ENCODE measurements at places on chromosomes 1 and 21.
A peak's percentile ranks its signal among the peaks of the same experiment; 100 is the strongest.

- DNase-seq = no peak
These were observed 35.2 kb downstream of the SLC45A1 start for GRCh38 chr1:8352886-8353785.

DNA sequence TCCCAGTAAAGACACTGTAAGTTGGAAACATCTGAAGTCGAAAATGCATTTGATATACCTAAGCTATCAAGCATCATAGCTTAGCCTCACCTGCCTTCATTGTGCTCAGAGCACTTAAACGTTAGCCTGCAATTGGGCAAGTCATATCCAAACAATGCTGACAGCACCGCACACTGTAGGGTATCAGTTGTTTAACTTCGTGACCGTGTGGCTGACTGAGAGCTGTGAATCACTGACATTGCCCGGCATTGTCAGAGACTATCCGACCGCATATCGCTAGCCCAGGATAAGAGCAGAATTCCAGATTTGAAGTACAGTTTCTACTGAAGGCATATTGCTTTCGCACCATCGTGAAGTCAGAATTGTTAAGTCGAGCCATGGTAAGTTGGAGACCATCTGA lies 41.5 kb downstream of the GALNT2 start:
- DNase-seq = no peak

DNA sequence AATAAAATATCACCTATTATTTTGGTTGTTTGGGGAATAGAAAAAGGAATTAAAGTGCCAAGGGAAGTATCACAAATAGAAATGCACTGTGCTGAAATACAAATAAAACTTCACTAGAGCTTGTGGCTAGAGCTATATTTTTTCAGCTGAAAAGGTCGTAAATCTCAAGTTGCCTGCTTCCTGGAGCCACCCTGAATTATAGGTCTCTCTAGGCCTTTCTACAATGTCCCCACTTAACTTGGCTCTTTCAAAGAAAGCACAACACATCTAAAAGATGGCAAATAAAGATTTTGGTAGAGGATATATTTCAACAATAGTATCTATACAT lies 5.0 kb upstream of the RNF2 start:
- no peak for DNase-seq

GRCh38 chr1:97243973-97244560 lies 522.5 kb downstream of the PTBP2 start:
- DNase-seq = no peak

- no peak for DNase-seq
These were observed 2.0 kb upstream of the COL9A2 start for GRCh38 chr1:40318970-40319621.

- DNase-seq = no peak
These were observed 22.1 kb upstream of the ACTRT2 start for GRCh38 chr1:2999138-2999537.

DNA sequence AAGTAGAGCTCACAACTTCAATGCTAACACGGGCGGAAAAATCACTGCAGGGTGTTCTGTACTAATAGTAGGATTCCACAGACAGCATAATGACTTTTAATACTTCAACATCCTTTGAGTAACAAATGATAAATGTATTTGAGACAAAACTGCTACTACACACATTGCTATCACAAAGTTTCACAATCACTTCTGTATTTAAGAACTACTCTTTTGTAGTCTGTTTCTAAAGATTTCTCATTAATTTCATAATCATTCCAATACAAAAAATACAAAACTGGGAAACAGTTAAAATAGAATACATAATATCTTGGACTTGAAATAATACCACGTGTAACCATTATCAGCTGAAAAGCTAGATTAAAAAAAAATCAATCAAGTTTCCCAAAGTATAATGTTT lies 2.7 kb downstream of the HMGN1 start:
- no peak for DNase-seq

- DNase-seq = no peak
These were observed 40.1 kb upstream of the PLEKHO1 start for GRCh38 chr1:150109586-150109985.

GRCh38 chr1:3640121-3640837 lies 9.6 kb downstream of the WRAP73 start:
- DNase-seq = no peak

- DNase-seq = no peak
These were observed 250.5 kb downstream of the PDE4B start for GRCh38 chr1:66043186-66043585.

GRCh38 chr1:235077163-235077540 lies 51.5 kb downstream of the TOMM20 start:
- no peak for DNase-seq

DNA sequence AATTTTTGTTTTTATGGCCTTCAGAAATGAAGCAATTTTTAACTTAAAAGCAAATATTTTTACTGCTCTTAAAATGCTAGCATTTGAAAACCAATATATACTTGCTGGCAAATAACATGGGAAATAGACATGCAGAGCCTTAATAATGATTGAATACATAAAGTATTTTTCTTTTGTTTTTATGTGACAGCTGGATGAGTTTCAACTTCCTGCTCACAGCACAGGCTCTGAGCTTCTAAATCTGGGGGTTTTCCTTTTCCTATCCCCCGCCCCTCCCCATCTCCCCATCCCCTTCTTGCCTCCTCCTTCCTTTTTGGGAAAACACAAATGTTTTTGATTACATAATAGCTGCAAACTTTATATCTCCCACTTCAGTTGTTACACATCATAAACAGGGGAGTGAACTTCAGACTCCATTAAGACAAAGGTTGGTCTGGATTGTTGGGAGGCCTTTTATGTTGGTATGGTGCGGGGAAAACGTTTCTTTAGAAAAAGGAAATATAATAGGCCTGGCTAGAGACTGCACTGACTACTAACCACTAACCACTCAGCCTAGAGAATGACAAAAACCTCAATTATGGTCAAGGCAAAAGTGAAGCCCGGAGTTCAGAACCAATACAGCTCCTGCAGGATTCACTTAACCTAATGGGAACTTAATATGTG lies 116.1 kb upstream of the GORAB start:
- DNase-seq = no peak

DNA sequence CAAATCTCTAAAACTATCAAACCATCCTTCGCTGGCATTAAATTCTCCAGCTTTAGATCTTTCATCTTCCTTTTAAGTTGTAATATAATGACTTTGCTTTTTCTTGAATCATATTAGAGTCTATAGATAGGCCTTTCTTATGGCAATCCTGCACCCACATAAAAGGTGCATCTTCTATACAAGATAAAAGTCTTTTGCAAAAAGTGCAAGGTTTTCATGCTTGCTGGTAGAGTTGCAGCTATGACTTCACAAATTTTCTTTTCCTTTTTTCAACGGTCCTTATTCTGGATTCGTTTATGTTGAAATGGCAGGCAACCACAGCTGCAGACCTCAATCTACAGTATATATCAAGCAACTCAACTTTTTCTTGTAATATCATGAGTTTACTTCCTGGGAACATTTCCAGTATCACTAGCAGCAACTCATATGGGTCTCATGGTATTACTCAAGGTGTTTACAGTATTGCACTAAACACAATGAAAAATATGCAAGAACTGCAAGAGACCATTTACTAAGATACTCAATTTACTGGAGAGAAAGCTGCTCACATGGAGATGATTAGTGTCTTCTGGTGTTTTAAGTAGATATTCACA lies 22.1 kb downstream of the OMA1 start:
- no peak for DNase-seq

GRCh38 chr1:184387476-184388318 lies 868 bp downstream of the C1orf21 start:
- DNase-seq = peak; percentile 34

DNA sequence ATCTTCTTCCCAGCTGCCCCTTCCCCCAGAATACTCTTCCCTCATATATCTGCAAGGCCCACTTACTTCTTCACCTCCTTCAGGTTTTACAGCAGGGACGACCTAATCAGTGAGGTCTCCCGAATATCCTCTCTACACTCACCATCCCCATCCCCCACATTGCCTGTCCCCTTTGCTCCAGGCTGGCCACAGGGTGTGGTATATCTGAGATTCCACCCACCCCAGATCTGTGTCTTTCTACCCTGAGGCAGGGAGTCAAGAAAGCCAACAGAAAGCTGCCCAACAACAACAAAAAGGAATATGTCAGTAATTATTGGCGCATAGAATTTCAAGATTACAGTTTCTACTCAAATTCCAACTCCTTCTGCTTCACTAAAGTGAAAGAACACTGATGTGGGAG lies 30.0 kb upstream of the OPRD1 start:
- DNase-seq = no peak

GRCh38 chr1:203954788-203955552 lies 93.6 kb downstream of the SNRPE start:
- no peak for DNase-seq

DNA sequence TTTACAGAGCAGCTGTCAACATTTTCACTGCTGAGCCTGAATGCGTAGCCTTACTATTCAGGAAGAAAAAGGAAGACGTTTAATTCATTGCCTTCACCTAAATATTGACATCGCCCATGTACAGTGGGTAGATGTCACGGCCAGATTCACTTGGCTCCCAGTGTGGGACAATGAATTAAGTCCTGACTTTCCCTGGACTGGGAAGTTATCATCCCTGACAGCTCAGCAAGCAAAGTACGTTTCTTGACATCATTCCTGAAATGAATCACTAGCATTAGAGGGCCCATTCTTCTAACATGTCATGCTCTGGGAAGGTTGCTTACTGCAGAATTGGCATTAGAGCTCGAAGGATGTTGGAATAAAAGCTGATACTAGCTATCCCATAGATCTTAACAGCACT lies 37.8 kb downstream of the LRRC53 start:
- no peak for DNase-seq
